GM23248 (cell line): ENCODE measurements at places on chromosomes 12 and 14. TPM values are rescaled to one million over a fixed set of nuclear protein-coding genes. Genes with fewer than 3 reads are reported as not detected.

Gene OTOGL
- under 0.01 and 1.3 TPM in 2 replicates for total RNA-seq

Gene PRICKLE1
- 12.9 and 13.2 TPM in 2 replicates for total RNA-seq

Gene ALG10
- 4.3 and 4.4 TPM in 2 replicates for total RNA-seq

Gene GLTP
- 62.2 and 96.5 TPM in 2 replicates for total RNA-seq

Gene KRT85
- not detected in 2 replicates for total RNA-seq

Gene LBHD2
- total RNA-seq: not detected in 2 replicates

Gene AMN
- total RNA-seq: not detected in 2 replicates

Gene OSBPL8
- total RNA-seq: 64.4 and 67.0 TPM in 2 replicates

Gene NOVA1
- total RNA-seq: under 0.01 and 0.32 TPM in 2 replicates

Gene HOXC4
- 2.2 and 3.4 TPM in 2 replicates for total RNA-seq

Gene LIN7A
- 1.0 and 1.5 TPM in 2 replicates for total RNA-seq

Gene RPGRIP1
- total RNA-seq: not detected in 2 replicates

Gene SPIC
- total RNA-seq: not detected in 2 replicates
